ENCODE measurements at places on chromosomes 7 and 10. TPM values are rescaled to one million over a fixed set of nuclear protein-coding genes. Genes with fewer than 3 reads are reported as not detected.

DNA sequence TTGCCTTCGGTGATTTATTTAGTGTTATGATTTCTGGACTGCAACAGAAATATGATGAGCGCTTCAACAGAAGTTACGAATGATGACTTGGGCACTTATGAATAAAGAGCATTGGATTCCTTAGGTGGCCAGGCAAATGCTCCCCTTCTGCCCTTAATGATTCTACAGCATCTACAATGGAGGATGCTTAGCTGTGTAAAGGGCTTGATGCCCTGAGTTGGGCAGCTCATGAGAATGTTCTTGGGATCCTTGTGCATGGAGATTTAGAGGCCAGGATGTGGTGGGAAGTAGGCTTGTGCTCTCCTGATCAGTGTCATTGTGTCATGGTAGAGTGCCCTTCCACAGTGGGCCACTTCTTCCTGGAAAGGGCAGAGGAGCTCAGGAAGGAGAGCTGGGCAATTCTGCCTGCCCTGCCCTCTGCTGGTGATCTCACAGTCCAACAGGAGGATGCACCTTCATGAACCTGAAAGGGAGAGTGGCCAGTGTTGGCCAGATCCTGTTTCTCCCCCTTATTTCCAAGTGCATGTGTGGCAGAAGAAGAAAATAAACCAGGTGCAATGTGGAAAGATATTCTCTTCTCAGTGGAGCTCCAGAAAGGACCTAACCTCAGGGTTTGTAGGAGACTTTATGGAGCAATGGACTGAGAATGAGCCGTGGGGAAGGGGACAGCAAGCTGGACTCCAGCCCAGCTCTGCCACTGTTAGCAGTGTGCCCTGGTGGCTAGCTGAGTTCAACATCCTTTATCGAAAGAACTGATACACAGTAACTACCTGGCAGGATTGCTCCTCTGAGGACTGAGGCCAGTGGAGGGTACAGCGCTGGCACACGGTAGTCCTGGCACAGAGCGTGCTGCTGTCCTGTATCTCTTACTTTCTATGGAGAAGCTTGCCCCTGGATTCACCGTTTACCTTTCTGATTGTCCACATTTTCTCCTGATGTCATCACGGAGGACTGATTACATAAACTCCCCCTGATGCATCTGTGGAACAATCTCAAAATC, 182.9 kb downstream of the BMPER start:
- H3K36me3 ChIP-seq: no peaks in the 10 kb centered on the region
- no peak overlapping the region for H3K27ac ChIP-seq
- DNase-seq: no peak
- no peaks in the 10 kb centered on the region for H3K4me1 ChIP-seq
- H3K4me3 ChIP-seq: no peak overlapping the region

DNA sequence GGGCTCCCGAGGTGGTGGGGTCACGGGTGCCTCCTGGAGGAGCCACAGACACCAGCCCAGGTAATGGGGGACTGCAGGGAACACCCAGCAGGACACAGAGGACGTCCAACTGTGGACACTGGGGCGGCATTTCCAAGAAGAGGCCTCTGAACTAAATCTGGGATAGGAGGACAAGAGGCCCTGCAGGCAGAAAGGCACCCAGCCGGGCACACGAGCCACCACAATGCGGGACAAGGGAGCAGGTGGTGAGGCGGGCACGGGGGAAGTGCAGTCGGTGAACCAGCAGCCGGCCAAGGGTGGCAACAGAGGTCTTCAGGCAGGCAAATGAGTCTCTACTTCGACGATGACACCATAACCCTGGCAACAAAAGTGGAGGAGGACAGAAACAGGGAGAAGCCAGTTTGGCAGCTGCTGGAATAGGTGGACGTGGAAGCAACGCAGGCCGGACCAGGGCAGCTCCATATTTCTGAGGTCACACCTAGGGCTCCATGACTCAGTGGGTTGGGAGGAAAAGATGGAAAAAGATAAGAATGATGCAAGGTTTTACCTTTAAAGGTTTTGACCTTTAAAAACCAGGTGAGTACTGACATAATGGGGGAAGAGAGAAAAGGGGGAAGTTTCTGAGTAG, 26.1 kb upstream of the GALNTL5 start:
- no peak for DNase-seq
- H3K4me1 ChIP-seq: no peaks in the 10 kb centered on the region
- no peaks in the 10 kb centered on the region for H3K36me3 ChIP-seq
- H3K27ac ChIP-seq: no peak overlapping the region
- H3K27me3 ChIP-seq: peaks cover 5% of the 10 kb centered on the region
- no peak overlapping the region for H3K4me3 ChIP-seq

The TMEM26 gene
- 0.18 TPM for total RNA-seq

DNA sequence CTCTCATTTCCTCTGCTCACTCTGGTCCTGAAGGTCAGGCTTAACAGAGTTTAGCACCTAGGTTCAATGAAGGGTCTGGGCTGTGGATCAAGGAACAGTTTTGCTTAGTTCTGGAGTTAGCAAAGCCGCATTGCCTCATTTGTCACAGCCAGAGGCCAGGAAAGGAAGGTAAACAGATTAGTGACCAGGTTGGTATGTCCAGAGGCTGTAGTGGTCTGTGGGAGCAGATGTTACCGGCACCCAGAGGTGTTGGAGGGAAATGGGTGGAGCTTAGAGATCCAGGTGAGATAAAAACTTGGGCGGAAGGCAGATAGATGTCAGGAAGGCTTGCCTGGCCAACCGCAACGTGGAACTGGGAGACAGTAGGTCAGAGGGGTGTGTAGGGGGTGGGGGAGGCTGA, 36.6 kb upstream of the ZMIZ2 start:
- peaks cover 5% of the 10 kb centered on the region for H3K36me3 ChIP-seq
- no peak for DNase-seq
- no peak overlapping the region for H3K27ac ChIP-seq
- no peak overlapping the region for H3K4me3 ChIP-seq
- H3K4me1 ChIP-seq: no peaks in the 10 kb centered on the region

DNA sequence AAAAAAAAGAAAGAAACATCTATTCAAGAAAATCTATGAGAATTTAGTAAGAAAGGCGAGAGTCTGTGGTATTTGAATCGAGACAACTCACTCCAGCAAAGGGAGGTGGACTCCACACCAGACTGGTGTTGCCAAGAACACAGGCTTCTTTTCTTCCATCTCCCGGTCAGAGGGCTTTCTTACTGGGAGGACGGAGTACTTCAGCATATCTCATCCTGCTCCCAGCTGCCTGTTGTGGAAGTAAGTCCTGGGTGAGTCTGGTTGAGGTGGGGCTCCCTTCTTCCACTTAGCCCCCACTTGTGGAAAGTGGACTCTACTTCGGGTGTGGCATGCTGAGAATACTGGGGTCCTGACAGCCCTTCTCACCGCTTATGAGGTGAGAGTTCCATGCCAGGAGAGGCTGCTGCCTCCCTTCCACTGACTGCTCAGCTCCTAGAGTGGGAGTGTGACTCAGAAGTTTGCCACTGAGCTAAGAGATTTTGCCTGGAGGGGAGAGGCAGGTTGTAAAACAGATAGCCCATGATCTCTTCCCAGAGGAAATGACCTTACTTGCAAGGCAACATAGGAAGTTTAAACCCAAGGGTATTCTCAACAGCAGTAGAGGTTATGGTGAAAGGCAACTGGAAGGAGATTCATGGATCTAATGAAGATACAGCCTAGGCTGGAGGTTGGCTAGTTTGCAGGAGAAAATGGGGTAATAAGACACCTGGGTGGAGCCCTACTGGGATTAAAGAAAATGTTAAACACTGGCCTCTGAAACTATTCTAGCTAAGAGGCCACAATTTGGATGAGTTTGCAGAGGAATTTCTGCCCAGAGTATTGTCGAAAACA, 3.5 kb upstream of the NACAD start:
- no peak overlapping the region for H3K4me3 ChIP-seq
- H3K27me3 ChIP-seq: no peaks in the 10 kb centered on the region
- H3K4me1 ChIP-seq: peaks cover 6% of the 10 kb centered on the region
- H3K27ac ChIP-seq: no peak overlapping the region
- no peaks in the 10 kb centered on the region for H3K36me3 ChIP-seq

DNA sequence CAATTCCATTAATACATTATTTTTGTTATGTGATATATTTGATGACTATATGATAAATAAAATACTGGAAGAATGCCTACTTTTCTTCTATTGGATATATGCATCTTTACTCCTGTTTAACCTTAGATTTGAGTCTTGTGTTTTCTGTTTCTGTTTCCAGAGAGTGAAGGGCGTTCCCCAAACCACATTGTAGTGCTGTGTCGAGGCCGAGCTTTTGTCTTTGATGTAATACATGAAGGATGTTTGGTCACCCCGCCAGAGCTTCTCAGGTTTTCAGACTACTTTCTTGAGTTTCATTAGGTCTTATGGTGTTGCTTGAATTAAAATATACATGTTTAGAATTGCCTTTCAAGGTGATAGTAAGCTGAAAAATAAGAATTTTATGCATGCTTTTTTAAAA, 23.8 kb downstream of the CROT start:
- no peak overlapping the region for H3K4me3 ChIP-seq
- H3K36me3 ChIP-seq: peaks cover 2% of the 10 kb centered on the region
- no peaks in the 10 kb centered on the region for H3K27me3 ChIP-seq
- no peak overlapping the region for H3K27ac ChIP-seq

The IDE gene
- total RNA-seq: 31.4 TPM

GRCh38 chr10:114940735-114941134, 2.7 kb downstream of the TRUB1 start:
- H3K27ac ChIP-seq: no peak overlapping the region
- H3K4me1 ChIP-seq: peaks cover 13% of the 10 kb centered on the region
- H3K36me3 ChIP-seq: peaks cover 21% of the 10 kb centered on the region
- H3K4me3 ChIP-seq: no peak overlapping the region

The ACTL6B gene
- not detected for total RNA-seq

The ASAH2 gene
- total RNA-seq: 2.4 TPM

The SLC13A1 gene
- not detected for total RNA-seq

DNA sequence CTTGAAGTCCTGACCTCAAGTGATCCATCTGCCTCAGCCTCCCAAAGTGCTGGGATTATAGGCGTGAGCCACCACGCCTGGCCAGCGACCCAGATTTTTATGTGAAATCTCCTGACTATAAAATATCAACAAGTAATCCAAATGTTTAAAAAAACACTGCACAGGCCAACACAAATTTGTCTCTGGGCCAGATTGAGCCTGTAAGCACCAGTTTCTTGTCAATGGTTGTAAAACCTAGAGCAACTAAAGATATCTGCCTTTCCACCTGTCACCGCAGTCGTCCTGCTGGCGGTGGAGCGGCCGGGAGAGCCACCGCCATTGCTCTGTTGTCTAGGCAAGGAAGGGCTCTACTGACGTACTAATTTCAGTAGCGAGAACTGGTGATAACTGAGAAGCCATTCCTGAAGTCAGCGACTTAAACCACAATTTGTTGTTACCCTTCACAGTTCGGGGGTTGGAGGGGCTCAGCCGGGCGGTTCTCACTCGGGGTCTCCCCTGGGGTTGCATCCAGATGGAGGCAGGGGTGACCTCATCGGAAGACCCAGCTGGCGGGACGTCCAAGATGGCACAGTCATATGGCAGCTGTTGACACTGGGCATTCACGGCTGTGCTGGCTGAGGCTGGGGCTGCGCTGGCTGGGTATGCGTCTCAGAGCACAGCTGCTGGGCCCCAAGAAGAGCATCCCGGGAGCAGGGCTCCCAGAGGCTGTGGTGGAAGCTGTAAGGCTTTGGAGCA, 55.2 kb upstream of the PDGFA start:
- no peaks in the 10 kb centered on the region for H3K4me1 ChIP-seq
- H3K36me3 ChIP-seq: no peaks in the 10 kb centered on the region
- no peaks in the 10 kb centered on the region for H3K27me3 ChIP-seq

- no peak for DNase-seq
- H3K36me3 ChIP-seq: no peaks in the 10 kb centered on the region
- H3K4me1 ChIP-seq: no peaks in the 10 kb centered on the region
- no peaks in the 10 kb centered on the region for H3K27me3 ChIP-seq
Observed at GRCh38 chr7:45595809-45596664, 21.9 kb downstream of the ADCY1 start.

GRCh38 chr7:55469271-55469681, 103.0 kb downstream of the VOPP1 start:
- H3K4me3 ChIP-seq: no peak overlapping the region
- H3K4me1 ChIP-seq: no peaks in the 10 kb centered on the region
- no peak for DNase-seq
- no peak overlapping the region for H3K27ac ChIP-seq
- H3K27me3 ChIP-seq: no peaks in the 10 kb centered on the region
- peaks cover 12% of the 10 kb centered on the region for H3K36me3 ChIP-seq

DNA sequence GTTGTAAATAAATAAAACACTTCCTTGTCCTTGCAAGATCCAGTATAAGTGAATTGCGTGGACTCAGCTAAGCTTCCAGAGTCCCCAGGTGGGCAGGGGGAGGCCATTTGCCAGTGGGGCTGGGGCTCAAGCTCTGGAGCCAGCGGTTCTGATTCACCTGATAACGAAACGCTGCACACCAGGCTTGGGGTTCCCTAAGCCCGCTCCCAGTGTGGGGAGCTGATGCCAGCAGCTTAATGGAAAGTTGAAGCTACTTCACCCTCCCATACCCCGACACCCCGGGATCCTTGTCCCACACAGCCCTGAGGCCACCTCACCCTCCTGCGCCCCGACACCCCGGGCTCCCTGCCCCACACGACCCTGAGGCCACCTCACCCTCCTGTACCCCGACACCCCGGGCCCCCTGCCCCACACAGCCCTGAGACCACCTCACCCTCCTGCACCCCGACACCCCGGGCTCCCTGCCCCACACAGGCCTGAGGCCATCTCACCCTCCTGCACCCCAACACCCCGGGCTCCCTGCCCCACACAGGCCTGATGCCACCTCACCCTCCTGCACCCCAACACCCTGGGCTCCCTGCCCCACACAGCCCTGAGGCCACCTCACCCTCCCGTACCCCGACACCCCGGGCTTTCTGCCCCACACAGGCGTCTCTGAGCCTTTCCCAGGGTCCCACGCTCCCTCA, 30.8 kb downstream of the FKBP6 start:
- H3K27ac ChIP-seq: no peak overlapping the region
- no peaks in the 10 kb centered on the region for H3K36me3 ChIP-seq
- H3K4me1 ChIP-seq: peaks cover 4% of the 10 kb centered on the region
- H3K4me3 ChIP-seq: no peak overlapping the region
- DNase-seq: no peak

DNA sequence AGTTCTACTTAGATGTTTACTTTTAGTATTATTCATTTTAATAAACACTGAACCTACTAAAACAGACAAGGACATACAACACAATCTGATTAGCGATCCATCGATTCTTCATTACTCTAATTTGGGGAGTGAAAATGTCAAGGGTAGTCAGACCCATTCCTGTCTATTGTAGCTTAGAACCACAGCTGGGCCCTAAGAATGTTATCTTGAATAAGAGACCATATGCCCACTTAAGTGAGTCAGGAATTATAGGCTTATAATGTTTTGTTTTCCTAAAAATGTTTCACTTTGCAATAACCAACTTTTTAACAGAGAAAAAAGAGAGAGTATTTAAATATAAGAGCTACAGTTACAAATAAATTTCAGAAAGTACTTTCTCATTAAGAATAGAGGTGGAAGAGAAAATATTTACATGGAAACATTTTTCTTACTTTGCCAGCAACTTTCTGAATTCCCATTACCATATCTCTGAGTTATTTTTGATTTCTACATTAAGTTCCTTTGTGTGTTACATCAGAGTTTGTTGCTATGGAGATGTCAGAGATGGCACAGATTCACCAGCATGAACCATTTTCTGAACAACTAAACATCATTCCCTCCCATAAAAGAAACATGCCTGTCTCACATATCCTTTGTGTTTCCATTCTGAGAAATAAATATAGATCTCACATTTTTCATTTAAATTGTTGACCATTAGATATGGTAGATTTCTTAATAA, 75.4 kb upstream of the SLC13A1 start:
- DNase-seq: no peak
- H3K4me1 ChIP-seq: no peaks in the 10 kb centered on the region
- H3K4me3 ChIP-seq: no peak overlapping the region

The OPN4 gene
- total RNA-seq: not detected

The SLIT1 gene
- total RNA-seq: not detected

- H3K27ac ChIP-seq: no peak overlapping the region
- H3K36me3 ChIP-seq: no peaks in the 10 kb centered on the region
- H3K27me3 ChIP-seq: peaks cover 3% of the 10 kb centered on the region
- no peaks in the 10 kb centered on the region for H3K4me1 ChIP-seq
- H3K4me3 ChIP-seq: no peak overlapping the region
Observed at GRCh38 chr10:104485632-104486031, 132.0 kb downstream of the CFAP58 start.

The ANKIB1 gene
- total RNA-seq: 83.3 TPM

Measured in astrocyte (in vitro differentiated cells and primary cell).